Cardiac muscle cell (in vitro differentiated cells and primary cell): ENCODE measurements at places on chromosomes 5 and 9.

DNA sequence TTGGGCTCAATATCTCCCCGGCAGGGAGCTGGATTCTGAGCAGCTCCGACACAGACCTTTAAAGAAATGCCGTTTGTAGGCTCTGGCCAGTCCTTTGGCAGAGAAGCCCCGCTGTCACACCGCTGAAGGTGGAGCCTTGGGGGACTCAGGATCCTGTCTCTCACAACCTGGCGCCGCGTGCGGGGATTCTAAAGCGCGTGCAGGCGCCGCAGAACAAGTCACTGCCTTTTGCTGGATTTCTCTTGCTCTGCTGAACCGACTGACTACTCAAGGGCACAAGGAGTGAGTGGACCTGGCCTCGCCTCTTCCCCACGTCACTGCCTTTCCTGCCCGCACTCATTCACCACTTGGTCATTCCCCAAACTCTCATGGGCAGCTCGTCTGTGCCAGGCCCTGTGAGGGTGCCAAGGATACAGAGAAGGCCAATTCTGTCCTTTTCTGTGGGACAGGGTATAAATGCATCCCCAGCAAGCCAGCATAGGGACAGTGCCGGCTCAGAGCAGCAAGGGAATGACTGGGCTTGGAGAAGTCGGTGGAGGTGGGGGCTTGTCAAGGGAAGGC is 69.3 kb downstream of the CRB2 start:
- no peak for DNase-seq

DNA sequence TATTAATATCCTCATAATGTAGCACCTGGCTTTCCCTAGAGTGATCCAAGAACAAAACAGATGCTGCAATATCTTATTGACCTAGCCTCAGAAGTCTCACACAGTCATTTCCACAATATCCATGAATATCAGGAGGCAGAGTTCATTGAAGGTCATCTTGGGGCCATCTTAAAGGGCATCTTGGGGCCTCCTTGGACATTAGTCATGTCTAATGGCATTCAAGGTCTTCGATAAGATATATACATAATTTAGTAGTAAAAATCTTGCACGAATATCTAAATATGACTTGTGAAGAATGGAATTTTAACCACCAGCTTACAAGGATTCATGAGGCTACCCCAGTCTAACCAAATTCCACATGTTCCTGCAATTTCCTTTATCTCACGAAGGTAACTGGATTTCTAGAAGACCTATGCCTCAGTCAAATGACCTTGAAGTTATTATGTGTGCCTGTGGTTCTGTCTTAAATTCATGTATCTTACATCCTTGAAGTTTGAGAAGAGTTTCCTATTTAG is 163.6 kb upstream of the SPEF2 start:
- DNase-seq = no peak

GRCh38 chr9:95142315-95142714 is 175.2 kb downstream of the FANCC start:
- no peak for DNase-seq

DNA sequence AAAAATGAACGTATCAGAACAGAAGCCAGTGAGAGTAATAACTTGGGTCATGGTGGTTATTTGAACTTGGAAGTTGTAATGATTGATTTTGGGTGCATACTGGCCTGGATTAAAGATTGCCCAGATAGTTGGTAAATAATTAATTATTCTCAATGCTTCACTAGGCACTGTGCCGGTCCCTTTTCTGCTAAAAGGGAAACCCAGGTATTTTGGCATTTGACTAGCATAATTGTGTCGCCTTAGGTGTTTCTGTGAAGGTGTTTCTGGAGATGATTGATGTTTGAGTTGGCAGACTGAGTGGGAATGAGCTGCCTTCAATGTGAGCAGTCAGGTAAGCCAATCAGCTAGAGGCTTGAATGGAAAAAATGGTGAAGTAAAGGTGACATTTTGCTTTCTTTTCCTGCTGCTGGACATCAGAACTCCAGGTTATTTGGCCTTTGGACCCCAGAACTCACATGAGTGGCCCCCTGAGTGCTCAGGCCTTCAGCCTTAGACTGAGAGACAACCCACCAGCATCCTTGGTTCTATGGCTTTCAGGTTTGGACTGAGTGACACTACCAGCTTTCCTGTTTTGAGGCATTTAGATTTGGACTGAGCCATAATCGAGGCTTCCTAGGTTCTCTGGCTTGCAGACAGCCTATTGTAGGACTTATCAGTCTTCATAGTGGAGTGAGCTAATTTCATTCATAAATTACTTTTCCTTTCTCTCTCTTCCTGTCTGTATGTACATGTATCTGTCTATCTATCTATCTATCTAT is 120.7 kb upstream of the PAPPA start:
- no peak for DNase-seq

GRCh38 chr5:16929831-16930230 is 6.3 kb downstream of the MYO10 start:
- no peak for DNase-seq

DNA sequence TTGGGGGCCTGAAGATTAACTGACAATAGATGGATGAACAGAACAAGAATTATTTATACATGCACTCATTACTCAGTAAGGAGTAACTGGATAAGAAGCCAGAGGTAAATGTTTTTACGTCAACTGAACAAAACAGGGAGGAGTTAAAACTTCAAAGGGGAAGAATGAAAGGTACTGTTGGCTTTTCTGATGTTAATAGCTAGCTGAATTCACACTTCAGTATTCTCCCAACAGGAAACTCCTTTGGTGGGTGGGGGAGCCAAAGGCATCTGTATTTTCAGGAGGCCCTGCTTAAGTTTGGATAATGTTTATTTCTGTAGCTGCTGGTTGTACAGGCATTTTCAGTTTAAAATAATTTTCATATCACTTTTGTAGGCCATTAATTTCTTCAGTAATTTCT is 23.2 kb upstream of the RFK start:
- DNase-seq = no peak

DNA sequence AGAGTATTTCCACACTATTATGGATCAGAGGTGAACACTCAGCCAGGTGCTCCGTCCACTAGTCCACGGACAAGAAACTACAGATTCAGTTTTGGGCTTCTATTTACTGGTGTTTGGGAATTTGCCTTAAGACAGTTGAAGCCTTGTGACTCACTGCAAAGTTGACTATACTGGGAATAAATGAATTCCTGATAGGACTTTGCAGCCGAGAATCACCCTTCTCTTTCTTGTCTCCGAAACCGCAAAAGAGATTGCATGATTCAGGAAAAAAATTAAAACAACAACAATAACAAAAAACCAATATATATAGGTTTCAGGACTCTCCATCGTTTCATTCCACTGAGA is 716 bp downstream of the TMEM171 start:
- no peak for DNase-seq

- DNase-seq = no peak
Measured at GRCh38 chr5:173296737-173297676, 31.2 kb downstream of the STC2 start.

DNA sequence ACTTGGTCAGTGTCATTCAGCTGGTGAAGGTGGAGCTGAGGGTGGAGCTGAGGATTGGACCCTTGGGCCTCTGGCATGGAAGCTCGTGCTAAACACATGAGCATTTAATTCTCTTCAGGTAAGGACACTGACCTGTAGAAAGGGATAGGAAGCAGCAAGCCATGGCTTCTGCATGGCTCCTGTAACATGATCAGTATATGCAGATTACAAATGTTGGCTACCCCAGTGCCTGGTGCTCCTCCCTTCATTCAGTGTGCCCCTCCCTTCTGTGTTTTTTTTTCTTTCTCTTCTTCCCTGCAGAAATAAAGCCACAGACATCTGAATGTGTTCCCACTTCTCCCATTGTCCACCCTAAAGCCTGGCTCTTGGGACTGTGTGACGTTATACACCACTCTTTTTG is 52.9 kb downstream of the ARHGAP26 start:
- no peak for DNase-seq

DNA sequence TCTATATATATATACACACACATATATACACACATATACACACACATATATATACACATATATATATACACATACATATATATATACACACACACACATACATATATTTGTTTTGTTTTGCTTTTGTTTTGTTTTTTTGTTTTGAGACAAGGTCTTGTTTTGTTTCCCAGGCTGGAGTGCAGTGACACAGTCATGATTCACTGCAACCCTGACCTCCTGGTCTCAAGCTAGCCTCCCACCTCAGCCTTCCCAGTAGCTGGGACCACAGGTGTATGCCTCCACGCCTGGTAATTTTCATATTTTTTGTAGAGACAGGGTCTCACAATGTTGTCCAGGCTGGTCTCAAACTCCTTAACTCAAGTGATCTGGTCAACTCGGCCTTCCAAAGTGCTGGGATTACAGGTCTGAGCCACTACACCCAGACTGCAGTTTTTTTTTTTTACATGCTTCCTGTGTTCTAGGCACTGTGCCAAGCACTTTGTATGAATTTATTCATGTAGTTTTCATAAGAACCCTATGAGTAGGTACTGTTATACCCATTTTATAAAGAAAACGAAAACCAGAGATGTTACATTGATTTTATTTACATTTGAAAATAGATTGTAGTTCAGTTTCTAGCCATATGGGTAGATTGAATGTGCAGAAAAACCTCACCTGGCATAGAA is 120.7 kb downstream of the PBX3 start:
- no peak for DNase-seq

GRCh38 chr5:158461240-158461854 is 602.4 kb upstream of the CLINT1 start:
- no peak for DNase-seq

DNA sequence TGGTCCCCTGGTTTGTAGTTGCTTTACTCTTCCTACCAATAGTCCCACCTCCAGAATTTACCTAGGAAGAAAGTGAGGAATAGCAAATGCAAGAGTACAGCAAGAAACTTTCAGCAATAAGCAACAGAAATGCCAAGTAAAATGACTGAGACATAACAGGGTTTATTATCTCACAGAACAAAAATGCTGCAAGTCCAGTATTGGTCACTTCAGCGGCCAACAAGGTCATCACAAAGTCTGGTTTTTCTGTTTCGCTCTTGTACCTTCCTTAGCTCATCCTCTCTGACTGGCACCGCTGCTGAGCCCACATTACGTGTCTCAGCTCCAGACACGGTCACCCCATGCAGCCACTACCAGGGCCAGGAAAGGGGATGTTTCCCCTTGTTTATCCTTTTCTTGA is 82.7 kb downstream of the RFK start:
- no peak for DNase-seq

DNA sequence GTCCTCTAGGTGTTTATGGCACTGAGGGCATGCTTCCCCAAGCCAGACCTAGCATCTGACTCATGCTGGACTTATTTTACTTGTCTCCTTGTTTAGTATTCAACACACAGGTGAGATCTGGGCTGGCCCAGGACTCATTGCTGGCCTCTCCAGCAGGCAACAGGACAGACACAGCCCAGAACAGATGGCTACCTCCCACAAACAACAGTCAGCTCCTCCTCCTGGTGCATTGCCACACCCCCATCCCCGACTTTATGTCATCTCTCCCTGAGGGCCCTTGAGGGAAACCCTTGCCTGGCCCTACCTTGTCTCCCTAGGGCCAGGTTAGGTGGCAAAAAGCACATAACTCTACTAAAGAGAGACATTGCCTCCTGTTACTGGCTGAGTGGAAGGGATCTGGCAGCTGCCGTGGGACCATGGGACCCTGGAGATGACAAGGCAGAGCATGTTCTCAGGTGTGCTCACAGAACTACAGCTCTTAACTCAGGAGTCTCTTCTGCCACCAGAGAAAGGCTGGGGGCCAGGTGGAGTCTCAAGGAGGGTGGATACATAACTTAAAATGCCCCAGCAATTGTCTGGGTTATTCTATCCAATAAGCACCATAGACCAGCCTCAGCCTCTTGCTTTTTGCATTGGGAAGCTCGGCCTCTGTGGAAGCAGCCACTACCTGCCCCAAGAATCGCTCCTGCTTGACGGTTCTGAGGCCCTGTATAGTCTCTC is 2.3 kb downstream of the ACSL6 start:
- DNase-seq = no peak

DNA sequence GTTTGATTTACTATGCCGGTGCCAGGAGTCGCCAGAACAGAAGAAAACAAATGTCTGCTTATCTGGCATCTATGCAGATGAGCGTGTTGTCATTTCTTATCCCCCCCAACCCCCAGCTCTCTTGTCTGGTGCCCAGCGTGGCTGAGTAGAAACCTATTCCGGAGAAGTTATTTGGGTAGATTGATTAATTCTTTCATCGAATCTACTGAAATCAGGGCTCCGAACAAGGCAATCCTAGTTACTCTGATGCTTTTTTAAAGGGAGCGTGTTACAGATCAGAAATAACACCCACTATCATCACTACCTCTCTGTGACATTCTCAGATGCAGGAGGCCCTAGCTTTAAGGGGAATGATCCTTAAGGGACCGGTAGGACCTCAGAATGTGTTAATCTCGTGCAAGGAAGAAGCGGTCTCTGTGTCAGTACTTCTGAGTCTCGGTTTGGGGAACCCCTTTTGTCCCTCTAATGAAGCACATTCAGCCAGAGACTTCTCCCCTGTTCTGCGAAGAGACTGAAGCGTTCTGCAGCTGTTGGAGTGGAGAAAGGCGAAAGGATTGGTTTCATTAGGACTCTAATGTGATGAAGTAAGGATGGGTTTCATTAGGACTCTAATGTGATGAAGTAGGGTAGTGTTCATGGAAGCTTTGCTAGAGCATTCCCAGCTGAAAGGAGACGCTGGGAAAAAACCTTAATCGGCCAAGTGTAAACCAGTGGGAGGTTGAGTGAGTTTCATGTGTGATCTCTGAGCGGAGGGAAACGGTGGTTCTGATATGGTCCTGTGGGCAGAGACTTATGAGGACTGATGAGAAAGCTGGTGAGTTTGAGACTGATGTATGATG is 1.5 kb downstream of the PIP5K1B start:
- no peak for DNase-seq

DNA sequence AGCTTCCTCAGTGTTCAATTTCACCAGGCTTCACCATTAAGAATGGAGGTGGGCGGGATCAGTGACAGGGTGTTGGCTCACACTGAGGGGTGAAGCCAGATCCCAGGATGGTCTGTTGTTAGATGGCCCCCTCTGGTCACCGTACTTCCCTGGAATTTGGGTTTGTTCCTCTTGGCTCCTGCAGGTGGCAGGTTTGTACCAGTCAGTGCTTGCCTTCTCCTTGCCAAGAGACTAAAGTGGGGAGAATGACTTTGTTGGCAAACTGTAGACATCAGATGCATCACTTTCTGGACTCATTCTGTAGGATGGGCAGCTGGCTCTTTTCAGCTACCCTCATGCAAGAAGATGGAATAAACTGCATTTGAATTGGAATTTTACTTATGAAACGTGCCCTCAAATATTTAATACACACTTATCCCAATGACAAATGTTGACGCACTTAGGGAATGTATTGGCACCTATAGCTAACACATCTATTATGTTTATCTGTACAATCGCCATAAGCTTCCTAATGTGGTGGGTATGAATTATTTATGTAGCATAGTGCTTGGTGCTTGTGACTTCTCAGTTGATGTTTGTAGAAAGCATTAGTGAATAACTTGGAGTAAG is 31.4 kb upstream of the ANKRD55 start:
- peak; percentile 46 for DNase-seq

GRCh38 chr5:120473332-120473731 is 9.2 kb downstream of the PRR16 start:
- DNase-seq = no peak
